ENCODE measurements at places on chromosomes 11 and 22. TPM values are rescaled to one million over a fixed set of nuclear protein-coding genes. Genes with fewer than 3 reads are reported as not detected.

DNA sequence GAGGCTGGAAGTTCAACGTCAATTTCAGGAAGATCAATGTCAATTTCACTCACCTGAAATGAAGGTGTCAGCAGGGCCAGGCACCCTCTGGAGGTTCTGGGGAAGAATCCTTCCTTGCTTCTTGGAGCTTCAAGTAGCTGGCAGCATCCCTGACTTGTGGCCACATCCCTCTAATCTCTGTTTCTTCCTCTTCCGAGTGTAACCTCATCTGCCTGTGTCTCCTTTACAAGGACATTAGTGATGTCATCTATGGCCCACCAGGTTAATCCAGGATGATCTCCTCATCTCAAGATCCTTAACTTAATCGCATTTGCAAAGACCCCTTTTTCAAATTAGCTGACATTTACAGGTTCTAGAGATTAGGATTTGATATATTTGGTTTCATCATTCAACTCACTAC, 240.8 kb upstream of the MTNR1B start:
- no peak for DNase-seq

DNA sequence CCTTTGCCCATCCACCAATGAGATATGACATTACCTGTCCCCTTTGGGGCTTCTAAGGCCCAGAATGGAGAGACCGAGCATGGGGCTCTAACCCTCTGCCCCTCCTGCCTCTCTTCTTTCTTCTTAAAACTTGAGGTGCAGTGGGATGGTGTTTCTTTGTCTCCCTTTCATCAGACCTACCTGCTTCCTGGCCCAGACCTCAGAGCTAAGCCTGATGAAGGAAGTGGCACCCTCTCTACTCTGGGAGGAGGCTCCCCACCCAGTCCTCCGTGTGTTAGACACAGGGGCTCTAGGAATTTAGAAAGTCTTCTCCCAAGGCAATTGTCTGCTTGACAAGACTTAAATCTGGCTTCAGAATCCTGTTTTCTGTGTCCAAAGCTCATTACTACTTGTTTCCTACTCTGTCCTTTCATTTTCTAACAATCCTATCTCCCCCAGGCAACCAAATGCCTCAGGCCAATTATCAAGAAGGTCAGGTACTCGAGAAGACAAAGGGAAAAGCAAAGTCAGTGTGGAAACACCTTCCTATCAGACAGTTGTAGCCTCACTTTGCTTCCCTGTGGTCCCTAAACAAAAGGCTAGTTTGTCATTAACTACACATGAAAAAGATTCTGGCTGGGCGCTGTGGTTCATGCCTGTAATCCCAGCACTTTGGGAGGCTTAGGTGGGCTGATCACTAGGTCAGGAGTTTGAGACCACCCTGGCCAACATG, 20.3 kb upstream of the PARVA start:
- DNase-seq, result no peak

OR5B21 gene
- total RNA-seq, result not detected

BLID gene
- 1.0 TPM for total RNA-seq

NLRP10 gene
- total RNA-seq, result 0.38 TPM

Data from osteocyte (in vitro differentiated cells).